ENCODE measurements at places on chromosomes 2 and 18.

- DNase-seq, result no peak
Measured at GRCh38 chr18:48129621-48130082, 199.2 kb upstream of the SMAD2 start.

- no peak for DNase-seq
Measured at GRCh38 chr2:1798115-1798784, 53.9 kb upstream of the PXDN start.

DNA sequence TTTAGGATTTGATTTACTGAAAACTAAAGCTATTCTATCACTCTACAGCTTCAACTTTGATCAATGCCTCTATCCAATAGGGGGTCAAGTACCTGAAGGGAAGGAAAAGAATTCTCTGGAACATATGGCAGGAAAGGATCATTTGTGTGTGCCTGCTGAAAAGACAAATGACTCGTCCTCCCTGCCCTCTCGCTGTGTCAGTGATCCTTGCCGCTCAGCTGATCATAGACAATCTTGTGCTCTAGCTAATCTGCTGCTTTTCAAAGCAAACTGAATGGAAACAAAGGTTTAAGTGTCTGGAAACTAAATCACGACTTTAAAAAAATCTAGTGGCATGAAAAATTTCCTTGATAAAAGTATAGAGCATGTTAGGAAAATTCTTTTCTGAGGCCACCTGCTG lies 75.6 kb upstream of the CPO start:
- DNase-seq, result no peak

DNA sequence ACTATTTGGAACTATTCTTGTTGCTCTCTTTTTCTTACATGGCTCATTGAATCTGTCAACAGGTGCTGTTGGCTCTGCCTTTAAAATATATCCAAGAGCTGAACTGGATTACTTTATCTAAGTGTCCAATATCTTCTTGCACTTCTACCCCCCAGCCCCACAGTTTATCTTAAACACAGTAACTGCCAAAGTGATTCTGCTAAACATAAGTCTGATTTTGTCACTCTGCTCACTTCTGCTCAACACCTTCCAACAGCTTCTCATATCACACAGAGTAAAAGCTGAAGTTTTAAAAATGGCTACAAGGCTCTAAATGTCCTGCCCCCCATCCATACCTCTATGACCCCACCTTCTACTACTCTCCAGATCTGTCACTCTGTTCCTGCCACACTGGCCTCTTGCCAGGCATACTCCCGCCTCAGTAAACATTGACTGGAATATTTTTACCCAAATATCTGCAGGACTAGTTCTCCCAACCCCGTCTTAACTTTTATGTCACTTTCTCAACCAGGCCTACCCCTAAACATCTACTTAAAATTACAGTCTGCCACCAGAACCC lies 130.7 kb downstream of the CCDC148 start:
- no peak for DNase-seq

DNA sequence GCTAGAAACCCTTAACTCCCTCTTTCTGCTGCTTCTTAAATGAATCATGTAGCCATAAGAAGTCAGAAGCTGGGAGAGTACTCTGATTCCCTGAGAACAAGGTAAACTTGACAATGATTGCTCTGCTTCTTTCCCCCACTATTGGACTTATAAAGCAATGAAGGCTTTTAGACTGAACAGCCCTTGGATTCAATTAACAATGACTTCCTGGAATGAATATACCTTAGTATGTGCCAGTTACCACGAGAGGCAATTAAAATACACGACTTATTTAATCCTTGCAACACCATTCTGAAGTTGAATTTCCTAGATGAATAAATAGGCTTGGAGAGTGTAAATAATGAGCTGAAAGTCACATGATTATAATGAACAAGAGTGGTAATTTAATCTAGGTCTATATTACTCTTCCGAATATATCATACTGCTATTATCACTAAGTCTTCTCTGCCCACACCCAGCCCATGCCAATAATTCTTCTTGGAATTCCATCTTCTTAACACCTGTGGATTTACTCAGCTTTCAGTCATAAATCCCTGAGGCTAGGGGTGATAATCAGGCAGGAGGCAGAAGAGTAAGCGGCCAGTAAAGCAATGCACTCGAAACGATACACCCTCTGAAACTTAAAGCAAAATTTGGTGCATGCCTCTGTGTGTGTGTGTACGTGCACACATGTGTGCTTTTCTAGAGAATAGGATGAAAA lies 170.2 kb downstream of the ATAD2B start:
- peak; percentile 37 for DNase-seq

DNA sequence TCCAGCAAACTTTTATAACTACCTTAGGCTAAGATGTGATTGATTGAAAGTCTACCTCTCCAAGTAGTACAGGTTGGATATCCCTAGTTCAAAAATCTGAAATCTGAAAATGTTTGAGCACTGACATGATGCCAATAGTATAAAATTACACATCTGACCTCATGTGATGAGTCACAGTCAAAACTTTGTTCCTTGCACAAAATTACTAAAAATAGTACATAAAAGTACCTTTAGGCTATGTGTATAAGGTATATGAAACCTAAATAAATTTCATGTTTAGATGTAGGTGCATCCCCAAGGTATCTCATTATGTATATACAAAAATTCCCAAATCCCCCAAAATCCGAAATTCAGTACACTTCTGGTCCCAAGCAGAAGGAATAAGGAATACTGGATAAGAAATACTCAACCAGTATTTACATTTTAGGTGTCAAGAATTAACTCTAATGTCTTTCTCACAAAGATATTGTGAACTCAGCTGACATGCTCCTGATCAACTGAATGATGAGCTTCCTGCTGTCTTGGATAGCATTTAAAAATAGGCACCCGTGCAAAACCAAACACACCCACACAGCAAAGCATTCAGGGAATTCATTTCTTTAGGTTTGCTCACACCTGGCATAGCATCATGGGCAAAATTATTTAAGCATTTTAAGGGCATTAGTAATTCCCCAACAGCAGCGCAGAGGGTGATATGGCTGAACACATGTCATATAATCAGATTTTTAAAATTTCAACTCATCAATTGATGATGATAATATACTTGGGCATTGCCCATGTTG lies 497.4 kb upstream of the MEIS1 start:
- peak; percentile 12 for DNase-seq

DNA sequence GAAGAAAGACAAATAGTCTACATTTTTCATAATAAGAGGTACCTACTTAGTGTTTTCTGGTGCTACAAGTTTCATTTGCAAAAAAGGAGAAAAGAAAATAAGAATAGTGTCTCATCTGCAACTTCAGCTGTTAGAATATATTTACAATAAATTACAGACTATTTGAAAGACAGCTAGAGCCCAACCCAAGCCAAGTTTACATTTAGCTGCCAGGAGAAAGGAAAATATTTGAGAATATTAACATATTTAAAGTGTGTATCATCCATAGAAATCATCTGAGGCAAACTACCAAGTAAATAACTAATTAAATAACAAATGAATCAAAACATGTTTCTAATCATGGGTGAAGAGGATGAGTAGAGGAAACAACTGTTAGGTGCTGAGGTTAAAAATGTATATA lies 209.2 kb upstream of the ZSWIM2 start:
- DNase-seq, result no peak

DNA sequence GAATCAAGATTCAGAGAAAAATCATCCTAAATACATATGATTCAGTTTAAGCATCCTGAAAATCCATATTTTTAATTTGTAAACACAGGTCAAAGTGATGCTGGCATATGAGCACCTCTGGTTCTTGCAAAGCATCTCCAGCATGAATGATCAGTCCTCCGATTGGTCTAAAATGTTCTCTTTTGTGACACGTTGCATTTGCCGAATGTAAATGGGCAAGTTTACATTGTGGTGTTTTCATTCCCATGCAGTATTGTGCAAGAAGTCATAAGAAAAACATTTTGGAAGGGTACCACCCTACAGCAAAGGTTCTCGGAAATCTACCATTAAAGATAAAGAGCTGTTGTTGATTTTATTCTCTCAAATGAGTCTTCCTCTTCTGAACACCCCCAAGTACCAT lies 108.0 kb upstream of the UNC80 start:
- DNase-seq, result no peak

GRCh38 chr2:106812383-106812782 lies 73.6 kb downstream of the ST6GAL2 start:
- no peak for DNase-seq

- DNase-seq, result peak; percentile 28
Measured at GRCh38 chr2:218852911-218853667, 6.5 kb upstream of the WNT6 start.

DNA sequence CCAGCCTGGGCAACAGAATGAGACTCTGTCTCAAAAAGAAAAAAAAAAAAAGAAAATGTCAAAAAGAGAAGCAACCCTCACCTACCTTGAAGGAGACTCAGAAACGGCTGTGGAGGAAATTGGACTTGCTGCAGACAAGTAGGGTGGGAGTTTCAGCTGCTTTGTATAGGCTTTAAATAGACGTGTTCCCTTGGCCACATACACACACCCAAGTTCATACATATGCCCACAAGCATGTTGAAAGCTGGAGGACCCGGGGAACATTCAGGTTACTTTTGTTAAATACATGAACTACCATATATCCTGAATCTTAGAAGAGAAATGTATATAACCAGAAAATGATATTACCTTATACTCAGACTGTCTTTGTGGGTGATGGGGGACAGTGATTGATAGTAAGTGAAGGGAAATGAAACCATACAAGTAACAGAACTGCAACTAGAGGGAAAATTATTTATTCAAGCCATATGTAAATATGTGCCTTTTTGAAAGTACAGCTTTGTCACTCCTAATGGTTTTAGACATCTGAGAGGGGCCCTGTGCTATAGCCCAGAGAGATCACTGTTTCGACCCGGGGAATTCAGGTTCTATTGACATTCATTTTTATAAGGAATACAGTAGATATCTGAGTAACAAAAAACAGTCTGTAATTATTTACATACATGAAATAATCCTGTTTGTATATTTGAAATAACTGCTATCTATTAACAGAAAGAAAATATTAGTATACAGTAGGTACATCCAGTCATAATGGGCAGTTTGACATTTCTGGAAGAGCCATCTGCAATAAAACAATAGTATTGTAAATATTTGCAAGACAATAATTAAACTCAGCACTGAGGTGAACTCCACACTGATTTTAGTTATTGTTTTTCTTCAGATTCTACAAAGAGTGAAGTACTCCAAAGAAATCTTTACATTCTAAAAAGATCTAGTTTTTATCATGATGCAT lies 48.0 kb upstream of the TGIF1 start:
- no peak for DNase-seq

GRCh38 chr2:227082286-227082685 lies 81.7 kb downstream of the COL4A4 start:
- no peak for DNase-seq

DNA sequence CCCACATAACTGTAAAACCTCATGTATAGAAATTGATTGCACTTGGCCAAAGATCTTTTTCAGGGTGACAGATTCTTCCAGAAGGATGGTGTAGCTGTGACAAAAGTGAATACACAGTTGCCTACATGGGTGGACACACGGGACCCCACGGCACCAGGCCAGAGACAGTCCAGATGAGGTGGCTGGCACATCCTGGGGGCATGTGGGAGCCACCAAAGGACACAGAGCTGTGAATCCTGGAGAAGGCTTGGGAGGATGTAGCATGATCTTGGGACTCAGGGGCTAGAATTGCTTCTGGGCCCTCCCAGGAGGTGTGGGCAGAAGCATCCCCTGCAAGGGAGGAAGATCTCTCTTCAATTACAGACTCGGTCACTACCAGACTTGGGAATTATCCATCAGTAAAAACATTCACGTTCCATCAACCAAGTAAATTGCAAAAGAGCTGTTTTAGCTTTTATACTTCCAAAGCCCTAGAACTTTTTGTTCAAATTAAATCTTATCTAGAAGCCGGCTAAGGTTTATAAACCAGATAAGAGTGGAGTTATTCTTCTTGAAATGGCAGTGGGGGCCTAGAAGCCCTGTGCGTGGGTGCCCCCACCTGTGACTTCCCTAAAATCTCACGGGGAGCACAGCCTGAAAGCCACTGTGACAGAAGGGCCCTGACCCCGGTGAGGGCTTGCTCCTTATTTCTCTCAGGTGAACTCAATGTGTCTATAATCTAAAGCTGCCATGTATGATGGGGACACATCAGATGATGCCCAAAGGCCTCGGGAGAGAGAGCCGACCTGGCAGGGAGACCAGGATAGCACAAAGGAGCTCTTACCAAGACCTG lies 81.7 kb downstream of the SEPTIN10 start:
- DNase-seq, result no peak
